ENCODE measurements at places on chromosomes 1 and 21.
A peak's percentile ranks its signal among the peaks of the same experiment; 100 is the strongest.

- DNase-seq: no peak
These were observed 200.5 kb upstream of the C1orf105 start for GRCh38 chr1:172219966-172220365.

DNA sequence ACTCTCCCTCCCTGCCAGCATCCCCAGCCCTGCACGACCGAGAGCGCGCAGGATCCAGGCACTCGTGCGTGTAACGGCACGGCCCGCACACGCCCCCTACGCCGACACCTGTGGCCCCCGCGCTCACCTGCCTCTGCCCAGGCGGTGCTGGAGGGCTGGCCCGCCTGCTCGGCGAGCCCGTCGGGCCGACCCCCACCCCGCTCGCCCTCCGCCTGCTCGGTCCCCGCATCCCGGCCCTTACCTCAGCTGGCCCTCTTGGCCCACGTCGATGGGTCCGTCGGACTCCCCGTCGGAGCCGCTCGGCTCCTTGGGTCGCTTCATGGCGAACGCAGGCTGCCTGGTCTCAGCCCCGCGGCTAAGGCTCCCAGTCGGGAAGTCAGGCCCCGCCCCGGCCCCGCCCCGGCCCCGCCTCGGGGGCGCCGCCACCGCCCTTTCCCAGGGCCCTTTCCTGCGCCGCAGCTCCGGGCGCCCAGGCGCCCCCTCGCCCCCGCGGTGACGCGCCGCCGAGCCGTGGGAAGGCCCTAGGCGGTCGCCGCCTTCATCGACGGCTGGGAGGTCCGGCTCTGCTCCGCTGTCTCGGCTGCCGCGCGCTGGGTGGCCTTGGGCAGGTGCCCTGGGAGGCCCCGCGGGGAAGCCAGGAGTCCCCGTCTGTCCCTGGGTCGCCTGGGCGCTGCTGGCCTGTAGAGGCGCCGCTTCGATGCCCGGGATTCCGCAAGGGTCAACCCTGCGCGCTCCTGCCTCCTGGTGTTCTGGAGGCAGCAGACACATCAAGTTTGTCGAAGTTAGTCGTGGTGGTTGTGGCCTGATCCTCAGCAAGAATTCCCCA lies at the start of gene HEYL:
Gene HEYL, minus strand, starts transcription at position 339 of the 826 bp plus-strand sequence. Its CDS starts 18 bp downstream, at position 321.
- DNase-seq: peak; percentile 31

DNA sequence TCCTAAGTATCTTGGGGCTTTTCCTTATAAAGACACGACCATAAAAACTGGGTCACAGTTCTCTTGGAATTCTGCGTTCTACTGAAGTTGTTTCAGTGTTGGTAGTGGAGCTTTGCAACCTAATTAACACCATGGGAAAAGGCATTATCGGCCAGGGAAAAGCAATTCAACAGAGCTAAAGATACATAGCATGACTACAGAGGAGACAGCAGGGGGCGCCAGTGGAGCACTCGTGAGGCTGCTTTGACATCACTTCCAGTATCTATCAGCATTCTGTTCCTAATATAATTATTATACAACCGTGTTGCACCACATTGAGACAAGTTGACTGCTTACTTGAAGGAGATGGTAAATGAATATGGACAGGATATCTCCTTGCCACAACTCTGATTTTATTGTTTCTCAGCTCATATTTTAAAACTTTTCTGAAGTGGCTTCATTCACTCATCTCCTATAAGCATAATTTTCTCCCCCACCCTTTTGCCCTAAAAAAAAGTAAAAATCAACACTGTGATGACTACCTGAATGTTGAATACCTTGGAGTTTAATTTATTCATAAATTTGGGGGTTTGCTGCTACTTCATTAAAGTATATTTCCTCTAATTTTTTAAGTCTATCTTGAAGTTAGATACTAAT lies 39.4 kb downstream of the ZP4 start:
- DNase-seq: no peak

DNA sequence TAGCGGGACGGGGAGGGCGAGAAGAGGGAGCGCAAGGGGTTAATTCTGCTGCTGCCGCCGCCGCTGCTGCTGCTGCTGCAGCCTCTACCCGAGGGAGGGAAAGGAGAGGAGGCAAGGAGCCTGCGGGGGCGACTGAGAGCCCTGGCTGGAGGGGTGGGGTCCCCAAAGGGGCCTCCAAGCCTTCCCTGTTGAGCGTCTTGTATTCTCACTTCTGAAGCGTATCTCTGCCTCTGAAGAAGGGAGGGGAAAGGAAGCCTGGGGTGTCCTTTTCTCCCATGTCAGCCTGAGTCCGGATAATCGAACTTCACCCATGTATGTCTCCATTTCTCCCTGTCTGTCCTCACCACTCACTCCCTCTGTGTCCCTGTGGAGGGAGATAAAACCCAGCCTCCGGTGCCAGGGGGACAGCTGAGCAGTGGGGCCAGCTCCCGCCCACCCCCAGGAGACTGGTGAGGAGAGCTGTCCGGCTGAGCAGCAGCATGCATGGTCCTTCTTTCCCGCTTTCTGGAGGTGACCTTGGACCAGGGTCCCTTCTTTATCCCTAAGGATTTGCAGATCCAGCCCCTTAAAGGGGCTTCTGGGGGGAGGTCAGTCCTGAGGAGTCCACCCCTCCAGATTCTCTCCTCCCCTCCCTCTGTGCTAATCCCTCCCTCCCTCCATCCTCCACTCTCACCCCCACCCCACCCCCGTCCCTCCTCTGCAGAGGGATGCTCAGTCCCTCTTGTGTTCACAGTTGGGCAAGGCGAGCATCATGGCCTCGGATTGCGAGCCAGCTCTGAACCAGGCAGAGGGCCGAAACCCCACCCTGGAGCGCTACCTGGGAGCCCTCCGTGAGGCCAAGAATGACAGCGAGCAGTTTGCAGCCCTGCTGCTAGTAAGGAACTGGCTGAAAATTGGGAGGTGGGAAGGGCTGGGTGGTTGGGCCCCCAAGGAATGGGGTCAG lies 1.0 kb downstream of the NCDN start:
- no peak for DNase-seq

DNA sequence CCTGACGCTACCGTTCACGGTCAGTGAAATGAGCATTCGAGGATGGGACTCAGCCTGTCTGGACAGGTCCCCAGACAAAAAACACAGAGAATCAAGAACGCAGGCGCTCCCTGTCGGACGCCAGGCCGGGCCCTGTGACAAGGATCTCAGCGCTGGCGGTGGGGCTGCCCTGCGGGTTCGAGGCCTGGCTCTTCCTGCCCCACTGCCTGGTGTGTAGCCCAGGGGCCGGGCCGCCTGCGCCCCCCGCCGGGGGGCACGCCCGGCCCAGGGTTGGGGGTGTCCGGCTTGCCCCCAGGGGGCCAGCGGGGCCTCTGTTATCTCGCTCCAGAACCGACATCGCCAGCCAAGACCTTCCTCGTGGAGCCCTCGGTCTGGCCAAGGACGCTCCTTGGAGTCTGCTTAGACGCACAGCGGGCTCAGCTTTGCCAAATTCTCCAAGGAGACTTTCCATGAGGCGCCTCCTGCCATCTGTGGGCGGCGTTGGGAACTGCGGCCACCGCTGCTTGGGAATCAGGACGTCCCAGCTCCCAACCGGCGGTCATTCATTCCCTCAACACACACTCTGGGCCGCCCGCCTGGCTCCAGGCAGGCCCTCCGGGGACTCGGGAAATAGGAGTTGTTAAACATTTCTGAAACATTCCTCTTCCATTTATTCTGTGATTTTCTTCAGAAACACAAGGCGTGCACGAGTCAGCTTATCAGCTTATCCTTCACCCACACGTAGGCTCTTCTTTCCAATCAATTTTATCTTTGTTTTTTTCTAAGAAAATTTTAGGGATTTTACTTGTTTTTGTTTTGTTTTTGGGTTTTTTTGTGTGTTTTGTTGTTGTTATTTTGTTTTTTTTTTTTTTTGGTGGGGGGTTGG lies 11.3 kb upstream of the RIPK4 start:
- DNase-seq: peak; percentile 18

DNA sequence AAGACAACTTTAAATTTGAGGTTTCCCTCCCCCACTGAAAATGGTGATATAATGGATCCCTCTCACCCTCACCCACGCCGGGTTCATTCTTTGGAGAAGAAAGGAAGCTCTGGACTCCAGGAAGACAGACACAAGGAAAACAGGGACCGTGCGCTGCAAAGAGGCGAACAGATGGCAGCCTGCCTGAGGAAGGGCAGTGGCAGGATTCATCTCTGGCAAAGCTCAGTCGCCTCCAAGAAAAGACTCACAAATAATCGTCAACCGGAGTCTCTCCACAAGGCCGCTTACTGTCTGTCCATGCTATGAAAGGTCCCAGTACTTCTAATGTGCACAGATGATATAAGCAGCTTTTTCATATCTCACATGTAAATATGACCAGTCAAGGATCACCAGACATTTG lies 110.3 kb downstream of the TIAM1 start:
- DNase-seq: no peak

DNA sequence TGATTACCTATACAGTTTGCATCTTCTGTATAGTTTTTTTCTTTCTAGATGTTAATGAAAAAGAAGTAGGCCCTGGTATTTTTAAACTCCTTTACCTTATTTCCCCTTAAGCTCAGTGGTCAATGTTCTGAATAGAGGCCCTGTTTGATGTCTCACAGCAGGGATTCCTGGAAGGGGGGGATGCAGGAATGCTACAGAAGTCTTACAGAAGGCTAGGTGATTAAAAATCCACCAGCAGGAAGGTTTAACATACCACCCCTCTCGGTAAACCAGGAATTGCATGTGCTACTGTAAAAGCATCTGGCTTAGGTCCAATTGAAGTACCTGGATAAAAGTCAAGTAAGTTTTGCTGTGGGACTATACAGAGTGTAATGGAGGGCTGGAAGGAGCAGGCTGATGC lies 78.3 kb downstream of the NOS1AP start:
- DNase-seq: no peak

DNA sequence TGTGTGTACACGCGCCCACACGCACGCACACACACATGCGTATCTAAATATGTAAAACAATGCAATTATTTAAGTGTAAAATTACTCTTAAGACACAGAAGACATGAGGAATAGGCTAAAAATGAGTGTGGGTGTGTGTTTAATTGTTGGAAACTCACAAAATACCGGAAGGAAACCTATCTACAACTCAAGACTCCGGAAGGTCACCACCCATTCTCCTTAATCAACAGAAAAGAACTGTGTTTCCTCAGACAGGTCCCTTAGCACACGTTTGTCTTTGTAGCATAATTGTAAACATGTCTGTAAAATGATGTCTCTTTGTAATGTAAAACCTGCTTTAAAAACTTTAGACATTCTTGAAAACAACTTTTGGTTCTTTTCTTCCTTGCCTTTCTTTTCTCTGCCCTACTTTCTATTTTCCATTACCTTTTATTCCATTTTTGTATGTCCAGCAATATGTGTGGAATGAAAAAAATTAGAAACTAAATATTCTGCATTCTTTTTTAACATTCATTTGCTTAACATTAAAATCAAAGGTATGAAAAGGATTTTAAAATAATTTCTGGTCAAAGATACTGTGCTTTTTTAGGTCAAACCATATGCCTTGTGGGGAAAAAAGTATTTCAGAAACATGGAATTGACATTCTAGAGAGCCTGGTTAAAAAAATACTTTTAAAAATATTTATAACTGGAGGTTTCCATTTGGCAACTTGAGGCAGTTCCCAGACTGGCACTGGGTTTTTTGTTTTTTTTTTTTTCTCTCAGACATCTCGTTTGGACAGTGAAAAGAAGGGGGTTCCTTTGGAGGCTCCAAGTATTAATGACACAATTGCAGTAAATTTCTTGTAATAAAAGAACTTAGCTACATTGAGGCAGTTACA lies 46.2 kb downstream of the ATP5PF start:
- DNase-seq: no peak

DNA sequence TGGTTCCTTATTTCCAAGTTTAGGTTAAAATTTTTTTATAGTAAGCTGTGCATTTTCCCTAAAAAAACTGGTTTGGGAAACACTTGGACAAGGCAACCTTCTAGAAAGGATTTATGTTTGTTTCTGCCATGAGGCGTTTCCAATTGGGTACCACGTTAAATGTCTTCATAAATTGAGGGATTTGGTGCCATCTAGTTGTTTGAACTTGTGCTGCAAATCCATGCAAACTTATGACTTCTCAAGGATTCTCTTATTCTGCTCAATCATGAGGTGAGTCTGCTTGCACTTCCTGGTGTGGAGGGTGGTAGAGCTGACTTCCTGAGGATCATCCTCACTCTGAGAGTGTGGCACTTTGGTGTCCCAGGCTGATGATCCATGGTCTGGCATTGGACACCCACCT lies 123.3 kb downstream of the PCNX2 start:
- DNase-seq: no peak

- no peak for DNase-seq
These were observed 51.0 kb downstream of the CASQ2 start for GRCh38 chr1:115717541-115717940.

- DNase-seq: no peak
These were observed 20.1 kb downstream of the XKR8 start for GRCh38 chr1:27979859-27980201.

DNA sequence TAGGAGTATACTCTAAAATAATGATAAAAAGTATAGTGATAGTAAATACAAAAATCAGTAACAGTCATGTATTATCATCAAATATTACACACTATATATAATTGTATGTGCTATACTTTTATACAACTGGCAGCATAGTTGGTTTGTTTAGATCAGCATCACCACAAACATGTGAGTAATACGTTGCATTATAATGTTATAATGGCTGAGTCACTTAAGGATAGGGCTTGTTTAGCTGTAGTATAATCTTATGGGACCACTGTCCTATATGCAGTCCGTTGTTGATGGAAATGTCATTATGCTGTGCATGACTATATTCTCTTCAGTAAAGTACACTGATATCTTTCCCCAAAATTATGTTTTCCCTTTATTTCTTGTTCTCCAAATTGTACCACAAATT lies 92.8 kb downstream of the LYPLAL1 start:
- no peak for DNase-seq

DNA sequence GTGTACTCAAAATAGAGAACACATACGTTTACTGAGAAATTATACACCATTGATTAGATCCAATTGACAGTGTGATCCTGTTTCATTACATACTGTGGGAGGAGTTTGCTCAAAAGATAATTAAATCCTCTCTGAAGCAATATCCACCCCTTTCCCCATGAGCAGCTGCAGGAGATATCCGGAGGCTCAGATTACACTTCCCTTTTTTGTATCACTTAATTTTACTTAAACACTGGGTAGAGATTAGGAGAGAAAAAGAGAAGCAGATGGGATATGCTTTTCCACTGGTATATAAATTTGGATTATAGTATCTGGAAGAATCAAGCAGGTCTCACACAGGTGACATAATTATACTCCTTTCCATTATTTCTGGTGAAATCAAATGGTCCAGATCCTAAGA lies 333.3 kb upstream of the ZRANB2 start:
- no peak for DNase-seq

DNA sequence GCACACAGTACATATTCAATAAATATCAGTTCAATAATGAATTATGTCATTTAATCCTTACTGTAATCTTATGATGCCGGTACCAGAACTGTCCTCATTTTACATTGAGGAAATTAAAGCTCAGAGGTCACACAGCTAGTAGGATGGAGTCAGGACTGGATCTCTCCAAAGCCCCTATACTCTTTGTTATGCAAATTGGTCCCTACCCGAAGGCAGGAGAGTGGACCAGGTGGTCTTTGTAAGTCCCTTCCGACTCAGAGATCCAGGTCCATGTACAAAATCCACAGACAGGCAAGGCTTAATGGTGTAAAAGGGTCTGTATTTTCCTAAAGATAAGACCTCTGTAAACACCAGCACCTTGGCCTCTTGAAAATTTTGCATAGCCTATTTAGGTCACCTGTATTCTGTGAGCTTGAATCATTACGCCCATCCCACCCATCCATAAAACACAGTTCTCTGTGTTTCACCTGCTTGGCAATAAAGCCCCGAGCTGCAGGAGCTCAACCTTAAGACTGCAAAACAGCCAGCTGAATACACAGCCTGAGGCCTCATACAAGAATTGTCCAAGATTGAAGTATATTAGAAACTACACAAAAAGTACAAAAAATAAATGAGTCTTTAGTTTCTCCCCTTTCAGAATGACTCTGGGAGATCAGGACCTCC lies 41.7 kb downstream of the PLXNA2 start:
- no peak for DNase-seq

GRCh38 chr1:43664369-43664768 lies 14.4 kb downstream of the KDM4A start:
- no peak for DNase-seq

All from CD4-positive, alpha-beta T cell treated with Interferon gamma for 1 hour (primary cell).